ENCODE measurements at places on chromosomes 7 and 10. TPM values are rescaled to one million over a fixed set of nuclear protein-coding genes. Genes with fewer than 3 reads are reported as not detected.
A peak's percentile ranks its signal among the peaks of the same experiment; 100 is the strongest.

SKIDA1 gene
- 0.83 TPM for total RNA-seq

PDK4 gene
- total RNA-seq = 2.5 TPM

PALD1 gene
- total RNA-seq = 73.3 TPM

RPEL1 gene
- total RNA-seq = not detected

BAMBI gene
- total RNA-seq = 4.3 TPM

SEPTIN14 gene
- not detected for total RNA-seq

CAV1 gene
- 1,483 TPM for total RNA-seq

THNSL1 gene
- 2.1 TPM for total RNA-seq

ELN gene
- 1.7 TPM for total RNA-seq

GRCh38 chr10:102602272-102603045 lies 41.8 kb upstream of the TRIM8 start:
- DNase-seq = no peak

GRCh38 chr7:111159426-111159825 lies 68.5 kb downstream of the LRRN3 start:
- no peak for DNase-seq

- no peak for DNase-seq
Observed at GRCh38 chr7:92809397-92809759, 27.0 kb downstream of the CDK6 start.

DNA sequence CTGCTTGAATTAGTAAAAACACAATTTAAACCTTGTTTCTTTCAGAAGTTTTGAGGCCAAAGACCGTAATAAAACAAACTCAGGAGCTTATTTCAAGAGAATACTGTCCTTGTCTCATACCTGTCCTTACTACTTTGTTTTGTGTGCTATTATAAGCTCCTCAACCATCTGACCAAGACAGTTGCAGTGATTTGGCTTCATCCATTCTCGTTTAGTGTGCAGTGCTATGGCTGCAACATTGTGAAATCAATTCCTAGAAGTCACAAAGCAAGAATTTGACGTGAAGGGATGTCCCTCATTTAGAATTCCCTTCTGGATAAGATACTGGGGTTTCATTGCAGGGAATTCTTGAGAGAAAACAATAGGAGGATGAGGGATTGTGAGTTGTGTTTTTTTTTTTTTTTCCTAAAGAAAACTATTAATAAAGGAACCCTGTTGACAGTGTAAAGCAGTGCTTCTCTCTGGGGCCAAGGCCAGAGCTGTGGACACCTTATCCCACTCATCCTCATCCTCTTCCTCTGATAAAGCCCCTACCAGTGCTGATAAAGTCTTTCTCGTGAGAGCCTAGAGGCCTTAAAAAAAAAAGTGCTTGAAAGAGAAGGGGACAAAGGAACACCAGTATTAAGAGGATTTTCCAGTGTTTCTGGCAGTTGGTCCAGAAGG lies at the start of gene OIT3:
TSS of gene OIT3 (plus strand) at position 604 of the 663 bp plus-strand sequence. CDS start 60 bp downstream, outside the sequence.
- DNase-seq = peak; percentile 13

DNA sequence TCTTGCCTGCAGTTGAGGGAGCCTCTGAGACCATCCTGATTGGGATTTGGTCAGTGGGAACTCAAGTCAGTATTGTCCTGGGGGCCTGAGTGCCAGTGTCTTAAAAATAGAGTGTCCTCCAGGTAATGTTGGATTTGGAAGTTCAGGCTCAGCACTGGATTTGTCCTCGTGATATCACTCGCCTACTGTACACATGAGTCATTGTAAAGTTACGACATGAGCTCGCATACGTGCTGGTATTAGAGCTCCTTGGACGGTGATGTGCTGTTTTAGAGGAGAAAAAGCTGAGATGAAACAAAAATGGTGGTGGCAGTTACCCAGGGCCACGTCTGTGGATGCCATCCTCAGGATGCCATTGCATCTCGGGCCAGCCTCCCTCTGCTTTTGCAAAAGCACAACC lies 78.2 kb downstream of the MGMT start:
- no peak for DNase-seq

GRCh38 chr10:128645486-128645885 lies 519.3 kb upstream of the MKI67 start:
- DNase-seq = no peak

DNA sequence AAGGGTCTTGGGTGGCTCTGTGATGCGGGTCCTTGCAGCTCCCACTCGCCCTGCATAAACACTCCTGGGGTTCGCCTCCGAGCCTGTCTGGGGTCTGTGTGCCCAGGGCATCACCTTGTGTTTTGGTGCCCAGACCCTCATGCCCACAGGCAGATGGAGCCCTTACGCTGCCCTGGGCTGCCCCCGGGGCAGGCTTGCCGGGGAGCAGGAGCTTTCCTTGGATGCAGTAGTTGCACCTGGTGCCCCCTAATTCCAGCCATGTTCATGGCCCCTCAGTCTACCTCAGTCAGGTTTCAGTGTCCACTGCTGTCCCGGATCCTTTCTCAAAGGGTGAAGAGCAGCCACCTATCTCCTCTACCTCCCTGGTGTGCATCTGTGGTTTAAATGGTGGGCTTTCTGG lies 396.0 kb downstream of the PTPRN2 start:
- DNase-seq = no peak

DNA sequence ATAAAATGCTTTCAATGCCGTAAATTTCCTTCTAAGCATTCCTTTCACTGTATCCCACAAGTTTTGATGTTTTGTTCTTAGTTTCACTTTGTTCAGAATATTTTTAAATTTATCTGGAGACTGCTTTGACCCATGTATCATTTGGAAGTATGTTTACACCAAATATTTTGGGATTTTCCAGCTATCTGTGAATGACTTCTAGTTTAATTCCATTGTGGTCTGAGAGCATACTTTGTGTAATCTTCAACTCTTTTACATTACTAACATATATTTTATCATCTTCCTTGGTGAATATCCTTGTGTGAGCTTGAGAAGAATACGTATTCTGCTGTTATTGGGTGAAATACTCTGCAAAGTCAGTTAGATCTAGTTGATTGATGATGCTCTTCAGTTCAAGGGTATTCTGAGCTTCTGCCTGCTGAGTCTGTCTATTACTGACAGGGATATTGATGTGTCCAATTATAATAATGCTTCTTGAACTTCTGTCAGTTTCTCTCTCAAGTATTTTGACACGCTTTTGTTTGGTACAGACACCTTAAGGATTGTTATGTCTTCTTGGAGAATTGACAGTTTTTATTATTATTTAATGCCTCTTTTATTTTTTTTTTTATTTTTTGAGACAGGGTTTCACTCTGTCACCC lies 31.6 kb downstream of the MKLN1 start:
- DNase-seq = no peak

GRCh38 chr10:100882671-100883311 lies 30.0 kb upstream of the SLF2 start:
- DNase-seq = peak; percentile 61

DNA sequence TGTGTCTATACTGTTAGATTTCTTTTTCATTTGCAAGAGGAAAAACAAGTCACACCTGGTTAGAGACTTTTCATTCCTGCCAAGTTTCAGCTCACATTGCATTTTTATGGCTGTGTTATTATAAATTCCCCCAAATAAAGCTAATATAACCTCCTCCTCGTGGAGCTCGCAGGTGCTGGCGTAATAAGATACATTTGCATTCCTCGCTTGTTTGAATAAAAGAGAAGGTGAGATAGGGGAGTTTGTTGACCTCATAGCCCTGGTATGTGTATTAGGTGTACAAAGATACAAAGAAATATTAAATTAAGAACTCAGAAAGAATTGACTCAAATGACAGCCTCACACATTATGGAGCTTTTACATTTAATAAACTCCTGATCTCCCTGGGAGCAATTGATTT lies 257.7 kb upstream of the SP8 start:
- DNase-seq = no peak

DNA sequence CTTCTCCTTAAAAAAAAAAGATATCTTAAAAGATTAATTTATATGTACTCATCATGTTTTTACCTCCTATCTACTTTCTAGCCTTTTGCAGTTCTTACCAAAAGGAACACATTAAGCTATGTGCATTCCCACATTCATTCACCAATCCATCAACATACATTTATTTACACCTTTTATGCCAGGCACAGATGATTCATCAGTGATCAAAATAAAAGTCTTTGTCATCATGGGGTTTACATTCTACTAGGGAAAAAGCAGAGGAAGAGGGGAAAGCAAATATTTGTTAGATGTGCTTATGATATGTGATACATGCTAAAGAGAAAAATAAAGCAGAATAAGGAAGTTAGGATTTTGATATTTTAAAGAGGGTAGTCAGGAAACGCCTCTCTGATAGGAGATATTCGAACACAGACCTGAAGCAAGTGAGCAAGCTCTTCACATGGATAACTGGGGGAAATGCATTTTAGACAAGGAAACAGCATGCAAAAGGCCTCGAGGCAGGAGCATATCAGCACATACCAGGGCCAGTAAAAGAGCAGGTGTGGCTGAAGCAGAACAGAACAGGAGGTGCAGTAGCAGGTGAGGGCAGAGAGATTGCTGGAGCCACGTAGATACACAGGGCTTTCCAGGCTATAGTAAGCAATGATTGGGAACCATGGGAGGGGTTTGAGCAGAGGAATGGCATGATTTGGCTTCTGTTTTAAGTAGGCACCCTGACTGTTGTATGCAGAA lies 67.4 kb downstream of the REEP3 start:
- peak; percentile 57 for DNase-seq

DNA sequence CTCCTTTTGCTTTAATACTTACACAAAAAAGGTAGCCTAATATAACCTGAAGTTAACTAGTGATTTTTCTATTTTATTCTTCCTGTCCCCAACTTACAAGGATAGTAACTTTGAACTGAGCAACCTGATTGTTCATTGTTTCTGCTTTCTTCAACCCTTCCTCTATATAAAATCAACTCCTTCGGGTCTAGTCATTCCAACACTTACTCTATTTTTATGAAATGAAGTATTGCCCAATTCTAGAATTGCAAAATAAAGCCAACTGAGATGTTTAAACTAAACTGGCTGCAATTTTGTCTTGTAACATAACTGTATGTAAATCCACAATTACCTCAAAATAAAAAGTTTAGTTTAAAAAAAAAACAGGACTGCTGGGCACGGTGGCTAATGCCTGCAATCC lies 20.3 kb upstream of the DNA2 start:
- DNase-seq = no peak

- peak; percentile 77 for DNase-seq
Observed at GRCh38 chr7:6392712-6393666, 54.8 kb downstream of the DAGLB start.

GRCh38 chr10:69892816-69893215 lies 91.1 kb downstream of the COL13A1 start:
- no peak for DNase-seq

DNA sequence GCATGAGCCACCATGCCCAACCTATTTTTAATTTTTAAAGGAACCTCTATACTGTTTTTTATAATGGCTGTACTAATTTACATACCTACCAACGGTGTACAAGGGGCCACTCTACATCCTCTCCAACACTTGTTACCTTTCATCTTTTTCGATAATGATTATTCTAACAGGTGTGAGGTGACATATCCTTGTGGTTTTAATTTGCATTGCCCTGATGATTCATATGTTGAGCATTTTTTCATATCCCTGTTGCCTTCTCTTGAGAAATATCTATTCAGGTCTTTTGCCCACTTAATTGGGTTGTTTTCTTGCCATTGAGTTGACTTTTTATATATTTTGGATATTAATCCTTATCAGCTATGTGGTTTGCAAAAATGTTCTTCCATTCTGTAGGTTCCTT lies 167.0 kb downstream of the CTTNBP2 start:
- DNase-seq = no peak

GRCh38 chr10:100551196-100551595 lies 15.5 kb downstream of the HIF1AN start:
- no peak for DNase-seq

DNA sequence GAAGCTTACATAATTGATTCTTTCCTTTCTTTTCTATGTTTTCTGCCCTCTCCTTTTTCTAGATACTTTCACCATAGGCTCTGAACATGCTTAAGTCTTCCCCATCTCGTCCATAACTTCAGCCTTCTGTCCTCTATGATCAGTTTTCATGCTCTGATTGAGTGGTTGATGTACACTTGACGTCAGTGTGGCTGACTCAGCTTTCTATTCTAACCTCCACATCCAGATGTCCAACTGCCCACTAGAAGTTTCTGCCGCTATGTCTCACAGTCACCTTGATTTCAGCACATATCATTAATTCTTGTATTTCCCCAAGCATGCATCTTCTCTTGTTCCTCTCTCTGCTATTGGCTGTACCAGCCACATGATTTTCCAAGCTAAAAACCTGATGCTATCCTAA lies 15.0 kb downstream of the CDK14 start:
- no peak for DNase-seq

DNA sequence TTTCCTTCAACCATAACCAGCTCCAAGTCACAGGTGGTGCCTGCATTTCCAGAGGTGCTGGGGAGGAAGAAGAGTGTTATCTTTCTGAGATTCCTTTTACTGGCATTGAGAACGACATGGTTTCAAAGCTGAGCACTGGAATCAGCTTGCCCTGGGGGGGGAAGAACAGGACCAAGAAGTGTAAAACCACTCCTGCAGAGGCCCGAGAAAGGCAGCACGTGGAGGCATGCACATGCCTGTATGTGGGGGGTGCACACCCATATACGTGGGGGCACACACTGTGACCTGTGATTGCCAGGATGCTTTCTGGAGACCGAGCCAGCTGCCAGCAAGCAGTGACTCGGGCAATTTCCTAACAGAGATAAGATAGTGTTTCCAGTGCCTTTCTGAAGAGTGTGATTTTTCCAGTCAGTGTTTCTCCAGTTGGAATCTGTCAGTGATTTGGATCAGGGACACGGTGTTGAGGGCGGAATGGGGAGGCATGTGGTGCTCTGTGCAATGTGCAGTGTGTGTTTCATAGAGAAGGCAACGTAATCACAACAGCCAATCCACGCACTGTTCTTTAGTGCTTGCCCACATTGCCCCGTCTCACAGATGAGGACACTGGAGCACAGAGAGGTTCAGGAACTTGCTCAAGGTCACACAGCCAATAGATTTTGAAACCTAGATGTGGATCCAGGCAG lies 4.2 kb downstream of the LRRC27 start:
- no peak for DNase-seq

All from endothelial cell of umbilical vein (primary cell).